Activated B cell treated with CpG ODN at 0.5 μM for 24 hours (primary cell): ENCODE measurements at places on chromosomes 7 and 10. TPM values are rescaled to one million over a fixed set of nuclear protein-coding genes. Genes with fewer than 3 reads are reported as not detected.
A peak's percentile ranks its signal among the peaks of the same experiment; 100 is the strongest.

DNA sequence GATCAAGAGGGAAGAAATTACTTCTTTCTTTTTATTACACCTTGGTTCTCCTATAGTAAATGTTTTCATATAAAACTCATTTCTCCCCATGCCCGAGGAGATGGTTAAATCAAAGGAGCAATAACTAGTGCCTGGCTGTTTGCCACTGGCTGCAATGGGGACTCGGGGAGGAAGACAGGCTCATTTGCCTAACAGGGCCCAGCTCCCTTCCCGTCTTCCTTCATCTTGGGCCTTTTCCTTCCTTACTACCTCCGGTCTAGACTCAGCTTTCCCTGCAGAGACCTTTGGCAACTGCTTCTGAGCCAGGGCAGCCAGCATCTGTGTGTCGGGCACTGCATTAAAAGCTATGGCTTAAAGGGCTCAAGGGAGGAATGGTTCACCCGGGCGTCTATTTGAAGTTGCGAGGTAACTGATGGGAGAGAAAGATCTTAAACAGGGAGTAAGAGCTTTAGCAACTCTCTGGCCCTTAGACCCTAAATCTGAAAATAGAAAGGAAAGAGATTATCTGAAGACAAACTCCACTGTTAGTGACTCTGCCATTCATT lies 63.5 kb downstream of the CALD1 start:
- no peak for DNase-seq

DNA sequence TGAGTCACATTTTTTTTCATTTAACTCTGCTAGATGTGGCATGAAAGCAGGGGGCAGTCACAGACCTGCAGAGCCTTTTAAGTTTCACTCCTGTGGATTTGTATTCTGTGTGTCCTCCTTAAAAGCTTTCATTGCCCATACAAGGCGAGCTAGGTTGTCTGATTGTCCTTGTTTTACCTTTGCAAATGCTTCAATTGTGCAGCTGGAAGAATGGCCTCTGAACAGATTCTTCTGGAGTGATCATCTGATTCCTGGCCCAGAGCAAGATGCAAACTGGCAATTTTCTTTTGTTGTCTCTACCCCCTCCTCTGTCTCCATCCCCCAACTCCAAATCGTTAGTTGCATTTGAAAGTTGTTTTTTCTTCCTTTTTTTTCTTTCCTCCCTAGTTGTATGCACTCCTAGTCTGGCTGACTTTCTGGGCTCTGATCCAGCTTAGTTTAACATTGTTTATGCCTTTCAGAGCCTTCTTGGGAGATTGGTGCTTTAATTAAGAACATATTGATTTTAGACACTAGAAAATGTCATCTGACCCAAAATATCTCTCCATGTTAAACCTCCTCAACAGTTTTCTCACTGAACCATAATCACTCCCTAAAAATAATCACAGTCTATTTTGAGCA lies 150.2 kb downstream of the REEP3 start:
- DNase-seq, result no peak

Gene PKD2L1
- total RNA-seq, result not detected in 2 replicates

DNA sequence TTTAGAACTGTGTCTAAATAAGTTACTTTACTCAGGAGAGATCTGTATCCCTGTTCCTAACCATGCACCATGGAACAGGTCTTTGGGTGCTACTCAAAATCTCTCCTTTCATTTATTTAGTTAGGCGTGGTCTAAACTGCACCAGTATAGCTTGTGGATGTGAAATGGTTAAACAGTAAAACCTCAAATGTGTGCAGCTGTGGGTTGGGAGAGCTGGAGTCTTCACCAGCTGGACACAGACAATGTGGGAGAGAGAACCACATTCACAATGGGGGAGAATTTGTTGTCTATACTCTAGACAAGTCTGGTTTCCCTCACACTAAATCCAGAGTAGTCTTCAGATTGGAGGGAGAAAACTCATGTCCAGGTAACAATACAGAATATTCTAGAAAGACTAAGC lies 31.2 kb upstream of the IKZF1 start:
- no peak for DNase-seq

Gene TMEM139
- total RNA-seq, result 0.34 and 0.47 TPM in 2 replicates

Gene SMKR1
- total RNA-seq, result 2.2 and 2.4 TPM in 2 replicates

DNA sequence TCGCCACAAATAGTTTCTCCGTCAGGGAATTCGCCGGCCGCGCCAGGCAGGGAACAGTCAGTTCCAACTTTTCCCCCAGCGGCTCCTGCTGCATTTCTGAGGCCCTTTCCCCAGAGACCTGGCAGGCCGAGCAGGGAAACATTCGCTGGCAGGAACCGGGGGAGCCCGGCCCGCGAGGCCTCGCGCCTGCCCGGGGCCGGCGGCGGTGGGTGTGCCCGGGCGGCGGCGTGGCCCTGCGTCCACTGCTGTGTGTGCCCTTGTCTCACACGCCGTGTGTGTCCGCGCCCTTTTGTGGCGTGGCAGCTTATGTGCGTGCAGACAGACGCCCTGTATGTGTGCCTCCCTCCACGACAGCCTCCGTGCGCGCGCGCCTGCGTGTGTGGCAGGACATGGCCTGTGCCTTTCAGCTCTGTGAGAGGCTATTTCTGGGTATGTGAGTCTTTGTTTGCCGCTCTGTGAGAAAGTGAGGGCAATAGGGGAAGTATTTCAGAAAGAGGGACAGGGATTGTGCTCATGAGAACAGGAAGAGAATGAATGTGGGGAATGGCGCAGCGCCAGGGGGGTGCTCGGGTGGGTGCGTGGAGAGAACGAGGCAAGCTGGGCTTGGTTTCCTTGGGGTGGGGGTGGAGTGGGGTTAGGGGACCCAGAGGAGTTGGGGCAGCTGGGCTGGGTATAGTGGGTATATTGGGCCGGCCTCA lies 689 bp upstream of the SMARCD3 start:
- no peak for DNase-seq

Gene SFRP4
- total RNA-seq, result not detected in 2 replicates

Gene CLRN3
- not detected in 2 replicates for total RNA-seq

Gene GBX1
- not detected in 2 replicates for total RNA-seq

Gene STK31
- total RNA-seq, result 0.76 and 1.0 TPM in 2 replicates

- DNase-seq, result no peak
Observed at GRCh38 chr10:51653025-51653424, 46.4 kb downstream of the CSTF2T start.

Gene CREM
- total RNA-seq, result 75.3 and 86.4 TPM in 2 replicates

DNA sequence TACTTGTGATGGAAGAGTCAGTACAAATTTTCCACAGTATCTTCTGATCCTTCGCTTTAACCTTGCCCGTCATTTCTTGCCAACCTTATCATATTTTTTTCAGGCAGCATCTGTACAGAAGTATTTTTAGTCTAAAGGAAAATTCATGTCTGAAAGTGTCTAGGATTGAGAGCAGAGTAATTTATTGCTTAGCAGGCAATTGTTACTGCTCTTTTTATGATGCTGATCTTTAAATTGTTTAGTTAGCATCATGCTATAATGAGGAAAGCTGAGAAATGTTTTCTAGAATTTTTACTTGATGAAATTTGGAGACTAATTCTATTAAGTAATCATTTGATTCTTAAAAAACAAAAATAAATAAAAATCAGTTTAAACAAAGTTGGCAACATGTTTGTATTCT lies 20.6 kb downstream of the KAT6B start:
- DNase-seq, result no peak

Gene PCDH15
- not detected in 2 replicates for total RNA-seq

GRCh38 chr7:108623220-108623619 lies 53.5 kb downstream of the DNAJB9 start:
- no peak for DNase-seq

- DNase-seq, result no peak
Observed at GRCh38 chr7:106755641-106756040, 94.7 kb upstream of the CCDC71L start.

Gene SFRP5
- not detected in 2 replicates for total RNA-seq

DNA sequence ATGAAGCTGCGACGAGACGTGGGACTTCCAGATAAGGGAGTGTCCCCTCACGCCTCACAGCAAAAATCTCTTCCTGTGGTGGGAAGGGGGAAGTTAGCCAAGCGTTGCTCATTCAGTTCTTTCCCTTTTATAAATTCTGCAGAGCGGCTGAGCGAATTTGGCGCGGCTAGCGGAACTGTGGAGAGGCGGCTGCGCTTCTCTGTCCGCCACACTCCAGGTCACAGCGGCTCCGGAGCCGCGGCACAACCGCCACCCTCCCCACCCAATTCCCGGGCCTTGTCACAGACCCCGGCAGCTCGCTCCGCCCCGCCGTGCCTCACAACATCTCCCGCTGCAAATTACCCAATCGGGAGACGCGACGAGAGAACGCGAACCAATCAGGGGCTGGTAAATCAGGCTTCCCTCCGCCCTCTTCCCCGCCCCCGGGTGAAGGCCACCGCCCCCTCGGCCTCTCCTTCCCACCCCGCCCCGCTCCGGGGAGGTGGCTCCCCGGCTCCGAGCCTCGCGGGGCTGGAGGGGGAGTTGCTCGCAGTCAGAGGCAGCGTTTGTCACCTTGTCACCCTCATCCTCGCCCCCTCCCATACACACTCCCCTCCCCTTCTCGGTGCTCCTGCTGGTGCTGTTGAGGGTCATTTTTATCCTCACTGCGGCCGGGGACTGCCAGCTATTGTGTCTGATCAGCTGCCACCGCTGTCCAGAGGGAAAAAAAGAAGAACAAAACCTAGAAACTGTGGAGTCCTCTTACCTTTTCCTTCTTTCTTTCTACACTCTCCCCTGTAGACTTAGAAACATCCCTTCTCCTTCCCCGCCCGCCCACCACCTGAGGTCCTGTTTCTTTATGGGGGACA lies 918 bp upstream of the ARHGAP21 start:
- peak; percentile 88 for DNase-seq

Gene CDNF
- total RNA-seq, result 0.49 and 0.98 TPM in 2 replicates
